ENCODE measurements at places on chromosomes 12 and 14. TPM values are rescaled to one million over a fixed set of nuclear protein-coding genes. Genes with fewer than 3 reads are reported as not detected.

The IRAK4 gene
- 11.6 TPM for total RNA-seq

The RDH16 gene
- 0.55 TPM for total RNA-seq

The NUAK1 gene
- 4.4 TPM for total RNA-seq

DNA sequence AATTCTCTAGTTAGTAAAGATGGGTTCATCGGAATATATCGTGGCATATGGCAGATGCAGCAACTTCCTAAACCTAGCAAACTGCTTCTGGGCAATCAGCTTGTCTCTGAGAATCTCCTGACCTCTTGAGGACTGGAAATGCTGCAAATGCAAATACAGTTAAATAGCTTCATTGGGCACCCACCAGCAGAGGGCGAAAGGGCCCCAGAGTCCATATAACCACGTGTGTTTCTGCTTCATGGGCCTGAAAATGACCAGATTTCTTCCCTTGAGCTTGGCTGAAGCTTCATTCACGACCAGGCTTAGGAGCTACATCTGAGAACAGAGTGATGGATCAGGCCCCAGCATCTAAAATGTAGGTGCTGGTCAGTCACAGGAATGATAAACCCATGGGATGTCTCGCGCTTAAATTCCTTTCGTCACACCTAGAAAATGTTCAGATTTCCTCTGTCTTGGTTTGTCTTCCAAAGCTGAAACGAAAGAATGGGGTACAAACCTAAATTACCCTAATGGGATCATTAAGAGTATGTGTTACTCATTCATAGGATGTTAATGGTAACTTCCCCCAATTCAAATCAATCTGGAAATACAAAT, 1482.5 kb upstream of the TMEM132C start:
- H3K4me3 ChIP-seq = no peak overlapping the region
- H3K4me1 ChIP-seq = no peaks in the 10 kb centered on the region
- no peak overlapping the region for H3K27ac ChIP-seq
- H3K27me3 ChIP-seq = no peaks in the 10 kb centered on the region
- peak; percentile 30 for DNase-seq

DNA sequence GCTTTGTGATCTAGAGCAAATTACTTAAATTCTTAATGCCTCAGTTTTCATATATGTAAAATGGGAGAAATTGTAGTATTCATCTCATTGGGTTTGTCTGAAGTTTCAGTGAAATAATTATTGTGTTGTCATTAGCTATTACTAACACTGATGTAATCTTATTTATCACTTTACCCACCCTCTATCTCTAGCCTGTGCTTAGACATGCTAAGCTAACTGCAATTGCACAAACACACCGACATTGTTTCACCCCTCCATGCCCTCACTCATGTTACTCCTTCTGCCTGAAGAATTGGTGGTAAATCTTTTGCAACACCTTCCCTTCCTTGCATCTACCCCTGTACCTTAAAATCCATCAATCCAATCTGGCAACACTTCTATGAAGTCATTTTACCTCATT, 241.6 kb downstream of the BCAT1 start:
- no peaks in the 10 kb centered on the region for H3K36me3 ChIP-seq
- H3K4me1 ChIP-seq = no peaks in the 10 kb centered on the region

GRCh38 chr12:80118565-80119324, 19.4 kb downstream of the OTOGL start:
- no peaks in the 10 kb centered on the region for H3K4me1 ChIP-seq
- no peak overlapping the region for H3K27ac ChIP-seq
- H3K36me3 ChIP-seq = no peaks in the 10 kb centered on the region
- DNase-seq = no peak
- no peaks in the 10 kb centered on the region for H3K27me3 ChIP-seq
- no peak overlapping the region for H3K4me3 ChIP-seq

- no peaks in the 10 kb centered on the region for H3K27me3 ChIP-seq
- H3K4me3 ChIP-seq = no peak overlapping the region
- H3K36me3 ChIP-seq = no peaks in the 10 kb centered on the region
- H3K27ac ChIP-seq = no peak overlapping the region
Observed at GRCh38 chr14:32906672-32907071, 32.0 kb upstream of the NPAS3 start.

GRCh38 chr14:96916751-96917150, 119.6 kb downstream of the VRK1 start:
- no peak overlapping the region for H3K4me3 ChIP-seq
- H3K27ac ChIP-seq = no peak overlapping the region
- H3K27me3 ChIP-seq = no peaks in the 10 kb centered on the region
- H3K4me1 ChIP-seq = no peaks in the 10 kb centered on the region
- no peaks in the 10 kb centered on the region for H3K36me3 ChIP-seq

DNA sequence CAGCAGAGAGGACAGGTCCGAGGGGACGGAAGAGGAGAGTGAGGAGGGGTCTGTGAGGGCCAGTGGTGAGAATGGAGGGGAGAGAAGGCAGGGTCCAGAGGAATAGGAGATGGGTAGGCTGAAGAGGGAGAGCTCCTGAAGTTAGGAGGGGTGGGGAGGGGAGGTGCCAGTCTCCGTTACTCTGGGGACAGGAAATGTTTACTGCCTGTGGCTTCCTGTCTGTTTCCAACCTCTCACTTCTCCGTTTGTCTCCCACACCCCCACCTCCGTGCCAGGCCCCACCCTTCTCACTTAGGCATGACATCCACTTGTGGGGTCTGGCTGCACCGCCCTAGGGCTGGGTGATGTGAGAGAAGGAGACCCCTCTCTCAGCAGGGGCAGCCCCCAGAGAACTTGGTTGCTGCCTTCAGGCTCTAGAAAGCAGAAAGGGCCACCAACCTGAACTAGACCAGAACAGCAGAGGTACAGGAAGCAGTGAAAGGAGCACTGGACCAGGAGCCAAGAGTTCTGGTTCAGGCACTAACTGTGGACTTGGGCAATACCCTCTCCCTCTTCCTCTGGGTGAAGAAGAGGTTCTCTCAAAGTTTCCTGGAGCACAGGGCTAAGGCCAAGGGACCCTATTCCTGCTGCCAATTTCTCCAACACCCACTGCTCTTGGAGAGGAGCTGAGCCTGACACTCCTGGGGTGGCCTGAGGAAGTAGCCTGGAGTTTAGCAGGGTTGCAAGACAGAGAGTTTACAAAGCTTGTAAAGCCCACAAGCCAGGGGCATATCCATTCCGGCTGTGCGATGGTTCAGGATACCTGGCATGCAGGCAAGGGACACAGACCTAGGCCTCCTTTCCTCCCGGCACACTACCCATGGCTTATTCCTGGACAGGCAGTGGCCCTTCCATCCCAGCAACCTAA, 5.5 kb downstream of the ITGA5 start:
- H3K27ac ChIP-seq = peak overlapping the region; percentile 75
- peaks cover 20% of the 10 kb centered on the region for H3K27me3 ChIP-seq

DNA sequence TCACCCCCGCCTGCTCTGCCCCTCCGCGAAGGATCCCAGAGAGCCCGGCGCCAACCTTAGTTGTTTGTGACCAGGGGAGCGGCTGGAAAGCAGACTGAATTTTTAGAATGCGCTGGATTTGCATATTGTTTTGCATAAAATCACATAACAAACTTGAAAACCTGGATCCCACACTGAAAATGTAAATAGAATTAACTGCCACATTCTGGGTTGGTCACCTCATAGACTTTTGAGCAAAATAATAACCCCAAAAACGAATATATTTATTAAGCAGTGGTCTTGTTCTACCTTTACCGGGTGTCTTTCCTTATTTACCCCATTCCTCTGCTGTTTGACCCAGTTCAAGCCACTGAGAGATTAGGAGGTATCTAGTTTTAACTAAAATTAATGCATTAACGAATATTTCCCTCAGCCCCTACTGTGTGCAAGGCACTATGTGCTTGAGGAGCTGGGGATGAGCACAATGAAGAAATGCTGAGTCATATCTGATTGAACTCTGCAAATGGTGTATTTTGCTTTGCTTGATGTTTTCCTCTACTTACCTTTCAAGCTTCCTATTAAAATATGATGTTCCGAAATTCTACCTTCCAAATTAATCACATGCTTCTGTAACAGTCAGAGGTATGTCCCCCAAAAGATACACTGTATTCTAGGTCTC, 438 bp upstream of the EGLN3 start:
- DNase-seq = no peak
- peak overlapping the region; percentile 84 for H3K27ac ChIP-seq
- no peaks in the 10 kb centered on the region for H3K36me3 ChIP-seq

DNA sequence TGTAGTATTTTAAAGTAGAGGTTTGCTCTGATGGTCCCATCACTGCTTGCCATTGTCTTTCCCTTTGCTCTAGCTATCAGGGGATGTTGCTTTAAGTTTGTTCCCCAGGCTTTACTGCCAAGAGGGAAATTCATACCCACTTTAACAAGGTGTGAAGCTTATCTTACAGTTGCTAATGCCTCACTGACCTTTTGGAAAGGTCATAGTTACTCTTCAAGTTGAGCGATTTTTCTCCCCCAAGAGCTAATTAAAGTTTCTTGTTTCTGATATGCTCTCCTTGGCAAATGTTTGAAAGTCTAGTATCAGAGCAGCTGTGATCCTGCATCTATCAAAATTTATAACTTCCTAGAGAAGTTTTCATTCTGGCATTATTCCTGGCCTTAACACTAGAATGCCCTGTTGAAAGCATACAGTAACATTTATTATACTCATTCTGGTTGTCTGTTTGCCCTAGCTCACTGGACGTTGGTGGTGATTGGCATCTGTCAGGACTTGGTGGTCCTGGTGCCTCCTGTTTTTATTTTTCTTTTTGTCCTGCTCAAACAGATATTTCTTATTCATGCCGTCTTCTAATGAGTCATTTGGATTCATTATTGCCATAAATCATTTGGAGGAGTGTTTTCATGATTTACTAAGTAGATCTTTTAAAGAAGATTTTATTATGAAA, 8.1 kb downstream of the ATP2A2 start:
- peak overlapping the region; percentile 45 for H3K27ac ChIP-seq
- H3K36me3 ChIP-seq = no peaks in the 10 kb centered on the region
- DNase-seq = no peak

DNA sequence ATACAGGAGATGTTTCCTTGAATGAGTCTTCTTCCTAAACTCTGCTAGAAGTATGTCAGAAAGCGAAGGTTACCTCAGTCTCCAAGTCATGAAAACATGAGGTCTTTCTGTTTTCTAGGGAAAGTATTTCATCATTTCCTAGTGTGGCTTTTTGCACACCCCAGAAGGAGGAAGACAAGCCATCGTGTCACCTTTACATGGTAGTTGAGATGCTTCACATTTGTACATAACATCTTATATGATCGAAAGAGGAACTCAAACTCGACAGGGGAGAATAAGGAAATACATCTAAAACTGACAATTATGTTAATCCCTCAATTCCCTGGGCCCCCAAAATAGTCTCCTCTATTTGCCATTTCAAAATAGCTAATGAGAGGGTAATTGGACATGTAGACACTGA, 214.1 kb upstream of the PLEKHG7 start:
- no peak overlapping the region for H3K4me3 ChIP-seq
- DNase-seq = no peak
- H3K27ac ChIP-seq = no peak overlapping the region
- H3K4me1 ChIP-seq = no peaks in the 10 kb centered on the region
- no peaks in the 10 kb centered on the region for H3K36me3 ChIP-seq

GRCh38 chr12:19260135-19260534, 130.6 kb downstream of the PLEKHA5 start:
- no peaks in the 10 kb centered on the region for H3K4me1 ChIP-seq
- H3K36me3 ChIP-seq = no peaks in the 10 kb centered on the region
- no peak for DNase-seq
- no peaks in the 10 kb centered on the region for H3K27me3 ChIP-seq
- no peak overlapping the region for H3K27ac ChIP-seq

GRCh38 chr12:8108808-8109398, 14.5 kb upstream of the CLEC4A start:
- DNase-seq = peak; percentile 73
- no peaks in the 10 kb centered on the region for H3K36me3 ChIP-seq
- H3K27ac ChIP-seq = no peak overlapping the region

DNA sequence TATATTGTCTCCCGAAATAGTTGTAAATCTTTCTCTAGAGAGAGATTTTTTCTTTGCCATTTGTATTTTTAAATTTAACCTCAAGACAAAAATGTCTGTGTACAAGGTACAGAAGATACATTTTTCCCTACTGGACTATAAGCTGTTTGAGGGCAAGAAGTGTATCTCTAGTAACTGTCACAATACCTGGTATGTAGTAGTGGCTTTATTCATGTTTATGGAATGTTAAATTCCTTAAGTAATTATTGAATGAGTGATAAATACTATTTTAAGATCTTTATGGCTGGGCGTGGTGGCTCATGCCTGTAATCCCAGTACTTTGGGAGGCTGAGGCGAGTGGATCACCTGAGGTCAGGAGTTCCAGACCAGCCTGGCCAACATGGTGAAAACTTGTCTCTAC, 24.4 kb upstream of the CDK17 start:
- DNase-seq = no peak
- H3K27ac ChIP-seq = no peak overlapping the region
- no peaks in the 10 kb centered on the region for H3K36me3 ChIP-seq
- H3K27me3 ChIP-seq = no peaks in the 10 kb centered on the region

DNA sequence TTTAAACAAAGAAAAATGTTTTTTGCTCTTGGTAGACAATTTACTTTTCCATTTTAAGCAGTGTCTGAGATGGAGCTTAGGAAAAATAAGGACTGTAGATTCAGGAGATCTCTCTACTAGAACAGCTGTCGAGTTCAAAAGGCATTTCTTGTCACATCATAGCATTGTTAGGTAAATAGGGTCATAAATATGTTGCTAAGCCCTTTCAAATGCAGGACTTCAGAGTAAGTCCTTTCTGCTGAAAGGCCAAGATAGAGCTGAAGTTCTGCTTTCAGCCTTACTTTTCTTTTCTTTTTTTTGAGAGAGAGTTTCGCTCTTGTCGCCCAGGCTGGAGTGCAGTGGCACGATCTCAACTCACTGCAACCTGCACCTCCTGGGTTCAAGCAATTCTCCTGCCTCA, 98.2 kb downstream of the SYNE2 start:
- H3K4me1 ChIP-seq = peaks cover 22% of the 10 kb centered on the region
- H3K27me3 ChIP-seq = no peaks in the 10 kb centered on the region
- H3K36me3 ChIP-seq = peaks cover 5% of the 10 kb centered on the region
- peak overlapping the region; percentile 36 for H3K27ac ChIP-seq
- DNase-seq = no peak
- no peak overlapping the region for H3K4me3 ChIP-seq

Data from transverse colon (tissue), 4 donors.